MCF 10A (cell line): ENCODE measurements at places on chromosomes 7 and 10. TPM values are rescaled to one million over a fixed set of nuclear protein-coding genes. Genes with fewer than 3 reads are reported as not detected.

The NUDT1 gene
- total RNA-seq: 20.3 and 27.2 TPM in 2 replicates

The DDC gene
- 0.64 and 0.79 TPM in 2 replicates for total RNA-seq

The SPRN gene
- not detected in 2 replicates for total RNA-seq

The DENND2A gene
- total RNA-seq: 0.26 TPM in 1 of 2 replicates, not detected in the other

The PLXDC2 gene
- total RNA-seq: 10.6 and 23.3 TPM in 2 replicates

The SPDYE16 gene
- total RNA-seq: 0.29 TPM in 1 of 2 replicates, not detected in the other

The BCAP29 gene
- 61.5 and 73.4 TPM in 2 replicates for total RNA-seq

DNA sequence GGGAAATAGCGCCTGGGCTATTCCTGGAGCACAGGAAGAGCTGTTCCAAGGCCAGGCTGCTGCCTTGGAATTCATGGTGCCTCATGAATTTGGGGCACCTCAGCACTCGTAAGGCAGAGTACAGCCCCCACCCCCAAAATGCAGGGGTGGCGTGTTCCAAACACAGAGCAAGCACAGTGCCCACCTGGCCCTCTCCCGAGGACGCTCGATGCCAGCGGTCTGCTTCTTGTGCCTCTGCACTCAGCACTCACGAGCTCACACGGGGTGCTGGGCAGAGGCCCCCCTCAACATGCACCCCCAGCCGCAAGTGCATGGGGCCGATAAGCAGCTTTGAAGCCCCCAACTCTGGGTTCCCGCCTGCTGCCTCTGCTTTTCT is 60.1 kb downstream of the ZRANB1 start:
- no peak for DNase-seq
- peaks cover 72% of the 10 kb centered on the region for H3K36me3 ChIP-seq
- no peaks in the 10 kb centered on the region for H3K4me1 ChIP-seq
- no peak overlapping the region for H3K4me3 ChIP-seq

DNA sequence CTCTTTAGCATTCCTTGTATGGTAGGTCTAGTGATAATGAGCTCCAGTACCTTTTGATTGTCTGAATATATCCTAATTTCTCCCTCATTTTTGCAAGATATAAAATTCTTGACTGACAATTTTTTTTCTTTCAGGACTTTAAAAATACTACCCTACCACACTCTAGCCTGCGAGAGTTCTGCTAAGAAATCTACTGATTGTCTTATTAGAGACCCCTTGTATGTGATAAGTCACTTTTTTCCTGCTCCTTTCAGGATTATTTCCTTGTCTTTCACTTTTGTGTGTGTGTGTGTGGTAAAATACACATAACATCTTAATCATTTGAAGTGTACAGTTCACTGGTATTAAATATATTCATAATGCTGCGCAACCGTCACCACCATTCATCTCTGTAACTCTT is 68.7 kb upstream of the PPP1R9A start:
- no peaks in the 10 kb centered on the region for H3K4me1 ChIP-seq
- no peaks in the 10 kb centered on the region for H3K27me3 ChIP-seq
- no peak overlapping the region for H3K4me3 ChIP-seq
- no peaks in the 10 kb centered on the region for H3K36me3 ChIP-seq
- no peak overlapping the region for H3K27ac ChIP-seq
- DNase-seq: no peak

- DNase-seq: no peak
- H3K4me3 ChIP-seq: no peak overlapping the region
- H3K27ac ChIP-seq: no peak overlapping the region
- H3K36me3 ChIP-seq: no peaks in the 10 kb centered on the region
Observed at GRCh38 chr7:3370068-3370830, 69.2 kb downstream of the SDK1 start.

GRCh38 chr7:115008465-115009114 is 86.7 kb downstream of the MDFIC start:
- no peak for DNase-seq
- no peaks in the 10 kb centered on the region for H3K27me3 ChIP-seq
- no peaks in the 10 kb centered on the region for H3K36me3 ChIP-seq
- H3K4me1 ChIP-seq: peaks cover 10% of the 10 kb centered on the region

- no peak for DNase-seq
- H3K4me3 ChIP-seq: no peak overlapping the region
- no peaks in the 10 kb centered on the region for H3K36me3 ChIP-seq
- H3K27ac ChIP-seq: no peak overlapping the region
Observed at GRCh38 chr10:106900016-106900652, 264.4 kb downstream of the SORCS1 start.

- H3K27ac ChIP-seq: no peak overlapping the region
- H3K36me3 ChIP-seq: no peaks in the 10 kb centered on the region
- no peaks in the 10 kb centered on the region for H3K27me3 ChIP-seq
- no peaks in the 10 kb centered on the region for H3K4me1 ChIP-seq
- DNase-seq: peak; percentile 14
Observed at GRCh38 chr7:151964951-151965350, 8.7 kb downstream of the GALNTL5 start.

GRCh38 chr10:113168584-113168983 is 218.5 kb downstream of the TCF7L2 start:
- H3K27me3 ChIP-seq: no peaks in the 10 kb centered on the region
- H3K27ac ChIP-seq: no peak overlapping the region
- no peak for DNase-seq
- peaks cover 48% of the 10 kb centered on the region for H3K36me3 ChIP-seq

GRCh38 chr10:95411635-95412034 is 120.8 kb upstream of the PDLIM1 start:
- H3K36me3 ChIP-seq: no peaks in the 10 kb centered on the region
- no peak for DNase-seq
- peaks cover 13% of the 10 kb centered on the region for H3K27me3 ChIP-seq
- no peak overlapping the region for H3K4me3 ChIP-seq

DNA sequence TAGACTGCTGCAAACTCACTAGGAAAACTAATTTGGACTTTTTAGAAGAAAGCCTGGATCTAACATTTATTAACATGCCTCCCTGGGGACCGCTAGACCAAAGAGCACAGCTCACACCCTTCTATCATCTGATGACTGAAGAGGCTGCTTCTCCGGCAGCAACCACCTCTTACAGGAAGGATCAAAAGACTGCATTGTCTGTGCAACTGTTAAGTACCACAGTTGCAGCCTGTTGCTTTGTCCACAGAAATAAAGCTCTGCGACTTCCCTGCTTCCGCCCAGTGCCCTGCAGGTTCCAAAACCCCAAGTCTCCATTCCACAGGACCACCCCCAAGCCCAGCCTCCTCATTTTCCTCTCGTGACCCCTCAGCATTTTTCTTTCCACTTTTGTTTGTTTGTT is 14.0 kb upstream of the PODXL start:
- DNase-seq: no peak
- H3K36me3 ChIP-seq: no peaks in the 10 kb centered on the region
- H3K4me1 ChIP-seq: no peaks in the 10 kb centered on the region
- H3K27ac ChIP-seq: no peak overlapping the region
- H3K27me3 ChIP-seq: no peaks in the 10 kb centered on the region

GRCh38 chr7:42913591-42913990 is 1.7 kb upstream of the C7orf25 start:
- H3K27ac ChIP-seq: no peak overlapping the region
- H3K4me3 ChIP-seq: no peak overlapping the region
- DNase-seq: no peak
- peaks cover 46% of the 10 kb centered on the region for H3K4me1 ChIP-seq
- H3K36me3 ChIP-seq: peaks cover 48% of the 10 kb centered on the region

DNA sequence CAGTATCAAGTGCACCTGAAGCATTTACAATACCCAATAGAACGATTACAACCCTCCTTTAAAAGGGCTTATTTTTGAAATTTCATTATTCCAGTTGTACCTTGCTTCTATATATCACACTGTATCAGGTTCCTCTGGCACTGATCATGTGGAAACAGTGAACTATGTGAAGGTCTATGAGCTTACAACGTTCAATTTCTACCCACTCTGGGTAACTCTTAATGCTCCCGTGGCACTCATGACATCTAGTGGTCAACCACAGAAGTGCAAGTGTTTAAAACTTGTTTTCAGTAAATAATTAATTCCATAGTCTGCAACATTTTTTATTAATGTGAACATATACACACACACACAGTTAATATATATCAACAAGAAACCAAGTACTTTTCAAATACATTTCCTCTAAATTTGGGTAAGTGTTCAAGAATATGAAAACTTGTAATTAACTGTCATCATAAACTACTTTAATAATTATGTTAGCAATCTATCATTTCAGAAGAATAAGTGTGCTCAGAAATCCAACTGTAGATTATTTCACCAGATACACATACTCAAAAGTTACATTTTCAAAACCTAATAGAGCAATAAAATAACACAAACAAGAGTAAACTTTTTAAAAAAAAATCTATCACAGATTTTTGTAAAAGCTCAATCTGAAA is 61.0 kb downstream of the MPP7 start:
- no peaks in the 10 kb centered on the region for H3K36me3 ChIP-seq
- no peaks in the 10 kb centered on the region for H3K27me3 ChIP-seq
- peaks cover 5% of the 10 kb centered on the region for H3K4me1 ChIP-seq
- H3K4me3 ChIP-seq: no peak overlapping the region
- DNase-seq: peak; percentile 64
